ENCODE measurements at places on chromosomes 16 and 17. TPM values are rescaled to one million over a fixed set of nuclear protein-coding genes. Genes with fewer than 3 reads are reported as not detected.

TLCD3B gene
- not detected for total RNA-seq

BAHCC1 gene
- total RNA-seq, result 0.12 TPM

ABCC11 gene
- total RNA-seq, result not detected

- H3K4me1 ChIP-seq, result no peaks in the 10 kb centered on the region
- H3K27ac ChIP-seq, result no peak overlapping the region
- no peaks in the 10 kb centered on the region for H3K27me3 ChIP-seq
- H3K36me3 ChIP-seq, result no peaks in the 10 kb centered on the region
Observed at GRCh38 chr16:23365602-23366240, 63.6 kb downstream of the SCNN1B start.

DNA sequence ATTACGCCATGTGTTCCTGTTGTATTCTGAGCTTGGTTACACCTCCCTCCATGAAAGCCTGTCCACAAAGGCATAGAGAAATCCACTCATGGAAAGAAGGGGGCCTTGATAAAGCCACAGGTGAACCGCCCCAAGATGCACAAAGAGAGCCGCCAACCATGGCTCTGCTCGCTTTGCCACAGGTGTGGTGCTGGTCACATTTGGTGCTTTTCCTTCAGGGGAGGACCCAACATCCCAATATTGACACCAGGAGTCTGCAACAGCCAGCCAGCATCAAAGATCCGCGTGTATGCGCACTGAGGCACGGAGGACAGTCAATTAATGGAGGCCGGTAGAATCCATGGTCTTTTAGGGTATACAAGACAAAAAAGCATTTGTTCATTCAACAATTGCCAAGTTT is 7.3 kb downstream of the ABCA3 start:
- no peaks in the 10 kb centered on the region for H3K4me1 ChIP-seq
- no peak overlapping the region for H3K4me3 ChIP-seq
- H3K27me3 ChIP-seq, result no peaks in the 10 kb centered on the region

GRCh38 chr16:19753815-19754643 is 36.0 kb downstream of the IQCK start:
- H3K4me1 ChIP-seq, result no peaks in the 10 kb centered on the region

GRCh38 chr17:57570724-57571344 is 174.3 kb downstream of the CCDC182 start:
- H3K27me3 ChIP-seq, result no peaks in the 10 kb centered on the region
- H3K36me3 ChIP-seq, result no peaks in the 10 kb centered on the region
- H3K4me3 ChIP-seq, result no peak overlapping the region
- H3K4me1 ChIP-seq, result no peaks in the 10 kb centered on the region

DNA sequence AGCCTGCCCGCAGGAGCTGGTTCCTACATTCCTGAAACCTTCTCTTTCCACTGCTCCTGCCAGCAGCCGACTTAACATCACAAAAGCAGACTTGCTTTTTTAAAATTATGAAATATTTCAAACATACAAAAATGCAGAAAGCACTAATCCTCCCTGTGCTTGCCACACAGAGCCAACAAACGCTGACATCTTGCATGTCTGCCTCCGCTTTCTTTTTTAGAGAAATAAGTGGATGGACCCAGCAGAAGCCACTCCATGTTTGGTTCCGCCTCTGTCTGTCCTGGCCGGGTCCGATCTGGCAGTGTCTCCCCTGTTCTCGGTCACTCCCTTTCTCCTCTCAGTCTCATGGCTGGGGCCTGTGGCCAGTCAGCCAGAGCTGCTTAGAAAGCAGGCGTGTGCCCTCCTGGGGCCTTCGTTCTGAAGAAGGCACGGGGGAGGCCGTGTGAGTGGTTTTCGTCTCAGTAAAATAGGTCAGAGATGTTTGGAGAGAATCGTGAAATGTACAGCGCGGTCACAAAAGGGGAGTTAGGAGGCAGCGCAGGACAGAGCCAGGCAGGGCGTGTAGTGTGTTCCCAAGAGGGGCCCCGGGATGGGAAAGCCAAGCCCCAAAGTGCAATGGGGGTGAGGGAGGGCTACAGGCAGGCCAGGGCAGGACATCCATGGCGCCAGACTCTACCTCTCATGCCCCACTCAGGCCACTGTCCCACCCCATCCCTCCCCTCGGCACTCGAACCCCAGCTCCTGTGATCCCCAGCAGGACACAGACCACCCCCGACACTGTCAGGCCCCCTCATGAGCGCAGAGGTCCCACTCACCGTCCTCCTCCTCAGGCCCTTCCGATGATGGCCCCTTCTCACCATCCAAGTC is 23.2 kb downstream of the MXRA7 start:
- no peaks in the 10 kb centered on the region for H3K27me3 ChIP-seq
- no peak for DNase-seq
- no peaks in the 10 kb centered on the region for H3K4me1 ChIP-seq
- H3K4me3 ChIP-seq, result no peak overlapping the region
- H3K36me3 ChIP-seq, result no peaks in the 10 kb centered on the region

DNA sequence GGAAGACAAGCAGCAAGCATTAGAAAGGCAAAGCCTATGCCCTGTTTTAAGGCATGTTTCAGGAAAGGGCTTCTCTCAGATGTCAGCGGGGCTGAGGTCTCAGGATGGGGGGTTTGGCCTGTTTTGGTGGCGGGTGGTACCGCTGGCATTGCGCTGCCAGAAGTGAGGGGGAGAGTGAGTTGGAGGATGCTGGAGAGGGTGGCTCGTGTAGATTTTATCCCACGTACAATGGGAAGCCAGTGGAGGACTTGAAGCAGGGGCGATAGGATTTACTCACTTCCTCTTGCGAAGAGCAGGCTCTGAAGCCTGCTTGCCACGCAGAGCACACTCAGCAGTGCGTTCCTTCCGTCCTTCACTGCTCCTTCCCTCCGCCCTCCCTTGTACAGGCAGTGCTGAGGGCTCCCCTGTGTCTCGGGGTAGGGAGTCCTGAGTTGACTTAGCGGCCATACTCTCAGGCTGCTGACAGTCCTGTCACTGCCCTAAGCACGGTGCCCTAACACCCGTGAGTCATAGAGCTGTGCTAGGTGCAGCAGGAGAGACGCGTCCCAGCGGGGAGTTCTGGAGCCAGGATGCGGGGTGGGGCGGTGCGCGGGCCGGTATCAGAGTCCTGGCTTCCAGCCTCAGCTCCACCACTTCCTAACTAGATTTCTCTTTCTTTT is 113.1 kb downstream of the SNX29 start:
- DNase-seq, result peak; percentile 80
- no peaks in the 10 kb centered on the region for H3K27me3 ChIP-seq
- peaks cover 27% of the 10 kb centered on the region for H3K4me1 ChIP-seq
- peak overlapping the region; percentile 65 for H3K27ac ChIP-seq
